Anterior cingulate cortex (tissue), 58 donors: ENCODE measurements at places on chromosomes 3 and 15.

- no peak for DNase-seq
Measured at GRCh38 chr3:184500344-184500923, 61.2 kb upstream of the EPHB3 start.

- DNase-seq, result no peak
Measured at GRCh38 chr15:49248291-49248690, 78.2 kb downstream of the GALK2 start.

- DNase-seq, result no peak
Measured at GRCh38 chr15:58257776-58258325, 119.7 kb downstream of the AQP9 start.

- DNase-seq, result no peak
Measured at GRCh38 chr3:99972380-99973104, 141.8 kb downstream of the FILIP1L start.

DNA sequence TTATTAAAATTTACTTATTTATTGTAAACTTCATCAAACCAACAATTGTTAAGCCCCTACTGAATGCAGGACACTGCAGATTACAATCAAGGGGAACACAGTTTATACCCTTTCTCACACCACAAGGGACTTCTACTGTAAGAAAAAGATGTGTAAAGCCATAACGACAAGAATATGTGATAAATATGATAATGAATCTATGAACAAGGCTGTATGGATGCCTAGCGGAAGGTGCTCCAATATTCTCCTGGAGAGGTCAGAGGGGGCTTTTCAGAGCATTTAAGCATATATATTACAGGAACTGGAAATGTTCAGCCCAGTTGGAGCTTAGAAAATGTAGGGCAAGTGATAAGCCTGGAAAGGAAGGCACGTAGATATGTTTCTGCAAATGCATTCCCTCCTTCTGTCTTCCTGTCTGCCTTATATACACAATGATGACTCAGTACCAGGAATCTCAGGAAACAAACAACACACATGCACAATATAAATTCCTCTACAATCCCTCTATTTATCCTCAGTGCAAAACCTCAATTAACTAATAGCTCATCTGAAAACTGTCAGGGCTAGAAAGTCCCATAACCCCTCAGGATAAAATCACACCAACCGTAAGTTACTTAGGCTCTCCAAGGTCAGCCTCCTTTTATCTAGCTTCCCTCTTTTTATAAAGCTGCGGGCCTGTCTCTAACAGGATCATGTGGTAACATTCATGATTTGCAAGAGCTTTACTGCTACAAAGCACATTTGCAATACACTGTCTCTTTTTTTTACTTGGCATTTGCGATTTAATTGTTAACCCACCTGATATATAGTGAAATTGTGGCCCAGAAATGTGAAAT, 393.1 kb downstream of the LPP start:
- DNase-seq, result no peak

- no peak for DNase-seq
Measured at GRCh38 chr3:139238281-139239030, 105.4 kb upstream of the MRPS22 start.

GRCh38 chr15:93829115-93829870, 402.1 kb upstream of the MCTP2 start:
- DNase-seq, result no peak

DNA sequence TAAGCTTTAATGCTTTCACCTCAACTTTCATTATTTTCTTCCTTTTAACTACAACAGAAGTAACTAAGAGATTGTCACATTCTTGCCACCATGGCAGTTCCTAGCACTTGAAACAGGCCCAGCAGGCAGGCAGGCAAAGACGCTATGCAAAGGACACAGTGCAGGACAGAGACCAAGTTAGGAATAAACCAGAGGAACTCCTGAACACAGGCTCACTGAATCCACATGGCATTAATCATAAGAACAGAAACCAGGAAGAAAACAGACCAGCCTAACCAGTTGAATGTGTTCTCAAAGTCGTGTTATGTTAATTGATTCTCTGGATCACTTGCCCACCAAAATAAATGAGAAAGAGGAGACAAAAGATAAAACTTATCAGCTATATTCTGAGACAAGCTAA, 397.6 kb downstream of the TBL1XR1 start:
- no peak for DNase-seq

DNA sequence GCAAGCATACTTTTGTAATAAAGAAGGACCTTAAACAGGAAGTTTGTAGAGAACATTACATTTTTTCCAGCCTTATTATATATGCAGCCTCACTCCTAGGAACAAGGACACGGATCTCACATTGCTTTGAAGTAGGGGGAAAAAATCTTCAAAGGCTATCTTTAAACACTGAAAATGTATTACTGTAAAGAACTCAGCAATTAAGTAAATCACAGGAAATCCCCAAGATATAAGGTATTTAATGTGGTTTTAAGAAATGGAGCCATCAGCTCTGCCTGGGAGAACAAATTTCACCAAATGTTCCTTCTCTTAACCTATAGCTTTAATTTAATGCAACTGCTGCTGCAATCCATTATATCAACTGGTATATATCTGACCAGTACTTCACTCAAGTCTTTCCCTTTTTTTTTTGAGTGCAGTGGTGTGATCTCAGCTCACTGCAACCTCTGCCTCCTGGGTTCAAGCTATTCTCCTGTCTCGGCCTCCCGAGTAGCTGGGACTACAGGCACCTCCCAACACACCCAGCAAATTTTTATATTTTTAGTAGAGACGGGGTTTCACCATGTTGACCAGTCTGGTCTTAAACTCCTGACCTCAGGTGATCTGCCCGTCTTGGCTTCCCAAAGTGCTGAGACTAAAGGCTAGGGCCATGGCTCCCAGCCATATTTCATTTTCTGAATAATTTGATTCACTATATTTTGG, 2.8 kb downstream of the BTLA start:
- no peak for DNase-seq

GRCh38 chr3:191523148-191523547, 62.2 kb downstream of the PYDC2 start:
- no peak for DNase-seq

DNA sequence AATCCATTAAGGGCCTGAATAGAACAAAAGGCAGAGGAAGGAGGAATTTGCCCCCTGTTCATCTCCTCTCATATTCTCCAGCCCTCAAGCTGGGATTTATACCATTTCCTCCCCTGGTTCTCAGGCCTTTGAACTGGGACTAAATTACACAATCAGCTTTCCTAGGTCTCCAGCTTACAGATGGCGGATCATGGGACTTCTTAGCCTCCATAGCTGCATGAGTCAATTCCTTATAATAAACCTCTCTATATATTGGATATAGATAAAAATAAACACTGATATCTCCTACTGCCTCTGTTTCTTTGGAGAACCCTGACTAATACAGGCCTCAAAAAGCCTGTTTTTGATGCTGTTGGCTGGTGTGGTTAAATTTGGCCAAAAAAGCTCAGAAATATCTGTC, 84.5 kb upstream of the TMEM108 start:
- DNase-seq, result no peak

GRCh38 chr3:46935168-46935858, 41.2 kb downstream of the CCDC12 start:
- no peak for DNase-seq
